ENCODE measurements at places on chromosomes 12 and 14.

GRCh38 chr14:44449680-44450079 lies 57.4 kb downstream of the FSCB start:
- no peak for DNase-seq

- no peak for DNase-seq
Observed at GRCh38 chr14:94116701-94117100, 6.2 kb downstream of the IFI27 start.

GRCh38 chr12:124910561-124911478 lies 3.6 kb downstream of the UBC start:
- DNase-seq = no peak

GRCh38 chr12:121849211-121849610 lies 9.4 kb downstream of the HPD start:
- DNase-seq = no peak

DNA sequence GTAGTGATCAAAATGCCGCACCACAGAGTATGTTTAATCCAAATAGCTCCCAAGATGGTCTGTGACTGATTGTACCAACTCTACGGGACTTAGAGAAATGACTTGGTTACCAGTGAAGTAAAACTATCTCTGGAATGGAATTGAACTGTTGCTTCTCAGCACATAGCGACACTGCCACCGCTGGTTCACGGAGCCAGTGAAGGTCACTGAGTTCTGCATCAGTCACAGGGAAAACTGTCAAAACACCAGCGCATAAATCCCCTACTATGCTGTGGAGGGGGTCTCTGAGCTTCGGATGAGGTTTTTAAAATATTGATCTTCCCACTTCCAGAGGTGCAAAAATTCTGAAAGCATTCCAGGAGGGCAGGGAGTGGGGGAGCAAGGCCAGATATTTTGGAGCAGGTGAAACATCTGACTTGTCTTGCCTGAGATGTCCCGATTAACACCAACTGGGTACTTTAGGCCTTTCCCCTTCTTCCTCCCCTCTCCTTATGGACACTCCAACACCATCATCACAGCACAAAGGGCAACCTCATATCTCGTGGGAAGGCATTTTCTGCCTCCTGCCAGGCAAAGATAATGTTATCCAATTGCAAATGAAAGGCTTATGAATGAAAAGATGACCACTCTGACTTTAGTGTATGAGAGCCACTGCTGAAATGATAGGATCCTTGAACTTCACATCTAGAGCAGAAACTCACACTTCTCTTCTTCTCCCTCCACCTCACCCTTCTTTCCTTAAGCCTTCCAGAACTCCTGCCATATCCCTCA lies 2.0 kb upstream of the PLXNC1 start:
- DNase-seq = no peak

GRCh38 chr12:103933237-103933636 lies 3.0 kb downstream of the HSP90B1 start:
- no peak for DNase-seq

DNA sequence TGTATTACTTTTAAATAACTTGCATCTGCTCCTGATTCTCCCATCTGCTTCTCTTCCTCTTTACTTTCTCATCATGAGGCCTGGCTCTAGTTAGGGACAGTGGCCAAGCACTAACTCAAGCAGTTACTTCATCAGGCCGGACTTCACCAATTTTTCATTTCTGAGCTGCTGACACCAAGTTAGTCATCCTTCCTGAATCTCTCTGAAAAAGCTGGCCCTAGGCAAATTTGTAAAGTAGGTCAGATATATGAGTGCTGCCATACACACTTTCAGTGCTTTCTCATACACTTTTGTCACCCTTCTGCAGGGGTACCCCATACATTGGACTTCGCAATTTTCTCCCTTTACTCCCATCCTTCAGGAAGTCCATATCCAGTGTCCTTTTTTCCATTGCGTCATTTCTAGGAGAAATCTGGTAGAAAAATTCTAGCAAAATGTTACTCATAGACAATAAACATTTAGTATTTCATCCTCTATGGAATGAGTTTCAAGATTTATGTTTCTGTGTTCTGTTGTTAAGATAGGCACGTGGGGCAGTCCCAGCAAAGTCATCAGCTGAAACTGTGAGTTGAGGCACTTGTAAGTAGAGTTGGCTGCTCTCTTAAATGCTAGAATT lies 276.8 kb upstream of the TMPO start:
- no peak for DNase-seq
